Natural killer cell (primary cell): ENCODE measurements at places on chromosomes 12 and 14. TPM values are rescaled to one million over a fixed set of nuclear protein-coding genes. Genes with fewer than 3 reads are reported as not detected.

DNA sequence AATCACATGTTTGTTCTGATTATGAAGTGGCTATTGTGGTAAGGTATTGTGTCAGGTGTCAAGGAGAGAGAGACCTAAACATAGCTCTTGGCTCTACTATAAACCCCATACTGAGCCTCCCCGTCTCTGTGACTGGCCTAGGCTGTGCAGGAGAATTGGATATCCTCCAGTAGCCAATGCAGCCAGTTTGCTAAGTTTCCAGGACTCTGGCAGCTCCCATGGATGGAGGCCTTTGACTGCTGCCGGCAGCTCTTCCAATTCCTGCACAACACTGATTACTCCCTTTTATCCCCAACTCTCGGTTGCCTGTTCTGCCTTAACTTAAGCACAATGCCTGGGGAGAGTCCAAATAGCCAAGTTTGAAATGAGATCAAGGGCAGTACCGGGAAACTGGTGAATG is 59.3 kb downstream of the ABCC9 start:
- no peaks in the 10 kb centered on the region for H3K36me3 ChIP-seq
- H3K4me1 ChIP-seq, result no peaks in the 10 kb centered on the region
- H3K27me3 ChIP-seq, result no peaks in the 10 kb centered on the region
- no peak overlapping the region for H3K27ac ChIP-seq
- no peak for DNase-seq
- no peak overlapping the region for H3K4me3 ChIP-seq

OVCH1 gene
- total RNA-seq, result not detected

DNA sequence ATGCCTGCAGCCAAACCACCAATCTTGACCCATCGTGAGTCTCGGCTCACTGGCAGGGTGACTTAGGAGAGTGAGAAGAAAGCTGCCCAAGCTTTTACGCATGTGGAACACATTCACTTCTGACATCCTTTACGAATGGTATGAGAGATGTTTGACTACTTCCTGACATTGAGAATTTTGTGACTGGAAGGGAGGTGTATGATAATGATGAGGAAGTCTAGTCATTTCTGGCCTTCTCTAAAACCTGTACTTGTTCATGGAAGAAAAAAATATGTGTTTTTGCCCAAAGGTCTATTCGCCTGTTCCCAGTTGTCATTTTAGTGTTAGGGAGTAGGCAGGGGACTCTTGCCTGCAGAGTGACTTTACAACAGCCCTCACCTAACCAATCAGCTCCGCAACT is 227.2 kb upstream of the ATP2B1 start:
- H3K4me3 ChIP-seq, result no peak overlapping the region
- DNase-seq, result no peak
- no peaks in the 10 kb centered on the region for H3K4me1 ChIP-seq
- no peaks in the 10 kb centered on the region for H3K27me3 ChIP-seq
- no peaks in the 10 kb centered on the region for H3K36me3 ChIP-seq

DNA sequence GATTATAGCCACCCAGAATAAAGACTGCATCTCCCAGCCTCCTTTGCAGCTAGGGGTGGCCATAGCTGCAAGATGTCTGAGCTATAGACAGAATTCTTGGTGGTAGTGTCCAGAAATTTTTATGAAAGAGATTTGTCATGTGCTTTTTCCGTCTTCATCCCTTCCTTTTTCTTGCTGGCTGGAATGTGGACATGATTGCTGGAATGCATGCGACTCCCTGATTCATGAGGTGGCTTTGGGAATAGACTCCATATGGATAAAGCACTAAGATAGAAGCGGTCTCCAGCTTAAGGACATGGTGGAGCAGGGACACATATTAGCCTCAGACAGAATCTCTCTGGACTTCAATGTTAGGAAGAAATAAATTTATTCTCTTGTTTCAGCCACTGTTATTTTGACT is 10.0 kb upstream of the HSPB8 start:
- H3K27me3 ChIP-seq, result no peaks in the 10 kb centered on the region
- H3K4me1 ChIP-seq, result no peaks in the 10 kb centered on the region
- no peaks in the 10 kb centered on the region for H3K36me3 ChIP-seq
- DNase-seq, result no peak
- no peak overlapping the region for H3K27ac ChIP-seq

KLHL33 gene
- total RNA-seq, result 0.97 TPM

DNA sequence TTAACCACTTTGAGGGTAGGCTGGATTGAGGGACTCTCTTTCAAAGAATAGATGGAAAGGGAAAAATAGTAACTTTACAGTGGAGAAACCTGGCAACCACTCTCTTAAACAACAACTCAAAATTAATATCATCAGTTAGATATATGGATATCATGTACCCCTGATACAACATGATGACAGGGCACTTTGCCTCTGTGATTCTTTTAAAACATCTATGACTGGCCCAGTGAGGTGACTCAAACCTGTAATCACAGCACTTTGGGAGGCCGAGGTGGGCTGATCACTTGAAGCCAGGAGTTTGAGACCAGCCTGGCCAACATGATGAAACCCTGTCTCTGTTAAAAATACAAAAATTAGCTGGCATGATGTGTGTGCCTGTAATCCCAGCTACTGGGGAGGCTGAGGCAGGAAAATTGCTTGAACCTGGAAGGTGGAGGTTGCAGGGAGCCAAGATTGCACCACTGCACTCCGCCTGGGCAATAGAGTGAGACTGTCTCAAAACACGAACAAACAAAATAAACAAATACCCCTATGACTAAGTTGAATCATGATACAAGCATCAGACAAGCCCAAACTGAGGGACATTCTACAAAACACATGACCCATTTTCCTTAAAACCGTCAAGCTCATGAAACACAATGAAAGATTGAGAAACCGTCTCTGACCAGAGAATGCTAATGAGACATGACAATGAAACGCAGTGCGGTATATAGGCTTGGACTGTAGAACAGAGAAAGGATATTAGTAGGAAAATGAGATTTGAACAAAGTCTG is 26.4 kb upstream of the SLC7A8 start:
- no peaks in the 10 kb centered on the region for H3K4me1 ChIP-seq
- no peak overlapping the region for H3K4me3 ChIP-seq
- no peaks in the 10 kb centered on the region for H3K27me3 ChIP-seq
- no peak for DNase-seq

- no peak overlapping the region for H3K27ac ChIP-seq
- H3K4me1 ChIP-seq, result no peaks in the 10 kb centered on the region
- no peak overlapping the region for H3K4me3 ChIP-seq
- no peak for DNase-seq
- H3K36me3 ChIP-seq, result no peaks in the 10 kb centered on the region
Measured at GRCh38 chr14:40009771-40010170, 577.5 kb upstream of the FBXO33 start.

DNA sequence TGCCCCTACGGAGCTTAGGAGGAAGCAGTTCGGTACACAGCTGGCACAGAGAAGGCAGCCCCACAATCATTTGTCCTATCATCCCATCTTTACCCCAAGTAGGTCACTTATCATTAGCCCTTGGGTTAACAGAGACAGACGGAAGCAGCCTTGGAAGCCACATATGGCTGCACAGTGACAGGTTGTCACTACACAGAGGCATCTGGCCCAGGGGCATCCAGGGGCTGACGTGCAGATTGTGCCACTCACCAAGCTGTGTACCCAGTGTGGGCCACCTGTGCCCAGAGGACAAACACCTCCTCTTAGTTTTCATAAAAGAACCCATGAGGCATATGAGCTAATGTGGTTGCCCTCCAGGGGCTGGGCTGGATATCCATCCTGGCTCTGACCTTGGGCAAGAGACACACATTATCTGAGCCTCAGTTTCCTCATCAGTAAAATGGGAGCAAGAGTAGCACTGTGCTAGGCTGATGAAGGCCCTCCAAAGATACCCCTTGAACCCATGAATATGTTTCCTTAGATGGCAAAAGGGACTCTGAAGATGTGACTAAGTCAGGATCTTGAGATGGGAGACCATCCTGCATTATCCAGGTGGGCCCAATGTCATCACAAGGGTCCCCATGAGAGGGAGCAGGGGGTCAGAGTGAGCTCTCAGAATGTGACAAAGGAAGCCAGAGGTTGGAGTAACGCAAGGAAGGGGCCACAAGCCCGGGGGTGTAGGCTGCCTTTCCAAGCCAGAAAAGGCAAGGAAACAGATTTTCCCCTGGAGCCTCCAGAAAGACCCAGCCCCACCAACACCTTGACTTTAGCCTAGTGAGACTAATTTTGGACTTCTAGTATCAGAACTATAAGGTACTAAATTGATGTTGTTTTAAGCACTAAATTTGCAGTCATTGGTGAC is 64.6 kb downstream of the C14orf132 start:
- H3K4me3 ChIP-seq, result no peak overlapping the region
- H3K27me3 ChIP-seq, result no peaks in the 10 kb centered on the region
- H3K36me3 ChIP-seq, result no peaks in the 10 kb centered on the region
- H3K4me1 ChIP-seq, result no peaks in the 10 kb centered on the region

DNA sequence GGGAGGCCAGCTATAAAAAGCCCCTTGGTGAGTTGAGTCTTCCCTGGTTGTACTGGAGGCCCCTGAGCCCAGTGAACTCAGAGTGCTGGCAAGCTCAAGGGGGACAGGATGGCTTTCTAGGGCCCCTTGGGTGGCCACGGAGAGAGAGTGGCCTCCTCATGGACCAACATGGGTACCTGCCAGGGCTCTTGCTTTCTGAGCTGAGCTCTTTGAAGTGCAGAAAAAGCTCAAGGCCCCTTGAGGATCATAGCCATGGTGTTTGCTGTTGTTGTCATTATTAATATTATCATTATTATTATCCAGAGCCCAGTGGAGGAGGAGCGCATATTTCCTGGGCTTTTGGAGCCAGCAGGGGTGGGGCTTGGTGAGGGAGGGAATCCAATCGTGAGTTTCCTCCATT is 6.7 kb downstream of the RNFT2 start:
- H3K4me1 ChIP-seq, result no peaks in the 10 kb centered on the region
- H3K27ac ChIP-seq, result no peak overlapping the region
- H3K27me3 ChIP-seq, result no peaks in the 10 kb centered on the region
- H3K4me3 ChIP-seq, result no peak overlapping the region

DNA sequence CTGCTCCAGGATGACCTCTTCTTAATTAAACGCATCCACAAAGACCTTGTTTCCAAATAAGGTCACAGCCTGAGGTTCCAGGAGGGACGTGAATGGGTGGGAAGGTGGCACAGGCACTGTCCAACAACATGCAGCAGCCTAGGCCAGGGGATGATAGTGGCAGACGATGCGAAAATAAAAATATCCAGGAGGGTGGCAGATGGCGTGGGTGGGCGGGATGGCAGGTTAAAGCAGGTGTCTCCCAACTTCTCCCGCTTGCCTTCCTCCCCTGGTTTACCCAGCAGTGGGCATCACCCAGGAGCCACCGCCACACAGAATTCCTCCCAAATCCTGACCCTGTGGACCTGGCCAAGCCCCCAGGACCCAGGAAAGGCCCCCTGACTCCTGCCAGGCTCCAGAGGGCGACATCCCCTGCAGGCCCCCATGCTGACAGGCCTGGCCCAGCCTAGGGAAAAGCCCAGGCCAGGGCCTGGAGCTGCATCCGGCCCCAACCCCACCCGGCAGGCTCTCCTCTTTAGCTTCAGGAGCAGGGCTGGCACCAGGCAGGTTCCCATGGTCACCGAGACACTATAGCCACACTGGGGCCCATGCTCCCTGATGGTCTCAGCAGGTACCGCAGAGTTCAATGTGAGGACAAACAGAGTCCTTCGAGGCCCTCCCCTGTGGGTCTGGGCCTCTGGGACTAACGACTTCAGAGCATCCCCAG is 9.7 kb downstream of the NCOR2 start:
- no peak for DNase-seq
- H3K4me3 ChIP-seq, result no peak overlapping the region
- H3K36me3 ChIP-seq, result peaks cover 2% of the 10 kb centered on the region
